ENCODE measurements at places on chromosomes 2 and 18.

DNA sequence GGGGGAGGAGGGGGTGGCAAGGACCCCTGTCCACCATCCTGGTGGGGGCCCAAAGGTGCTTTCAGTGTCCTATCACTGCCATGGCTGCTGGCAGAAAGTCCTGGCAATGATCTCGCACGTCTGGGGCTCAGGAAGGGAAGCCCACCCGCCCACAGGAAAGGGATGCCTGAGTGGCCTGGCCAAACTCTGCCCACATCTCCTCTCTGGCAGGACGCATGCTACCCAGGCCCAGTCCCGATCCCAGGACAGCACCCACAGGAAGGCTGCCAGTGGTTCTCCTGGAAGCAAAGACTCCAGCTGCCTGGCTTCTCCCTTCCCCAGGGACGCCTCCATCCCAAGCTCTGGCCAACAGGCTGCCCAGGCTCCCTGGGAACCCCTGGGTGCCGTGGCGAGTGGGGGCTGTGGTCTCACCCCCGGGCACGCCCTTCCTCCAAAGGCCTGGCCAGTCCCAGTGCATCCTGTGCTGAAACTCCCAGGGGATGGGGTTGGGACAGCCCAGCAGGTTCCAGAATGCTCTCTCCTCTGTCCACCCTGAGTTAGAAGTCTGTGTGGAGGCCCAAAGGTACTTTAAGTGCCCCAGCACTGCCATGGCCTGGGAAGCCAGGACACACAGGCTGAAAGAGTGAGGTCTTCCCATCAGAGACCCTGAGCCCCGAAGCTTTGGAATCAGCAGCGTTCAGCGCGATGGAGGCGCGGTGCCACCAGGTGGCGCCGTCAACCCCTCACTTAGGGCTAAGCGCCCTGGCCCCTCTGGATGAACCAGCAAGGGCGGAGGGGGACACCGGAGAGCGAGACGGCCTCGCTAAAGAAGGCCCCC is 29.8 kb upstream of the TAF1B start:
- peak; percentile 35 for DNase-seq

DNA sequence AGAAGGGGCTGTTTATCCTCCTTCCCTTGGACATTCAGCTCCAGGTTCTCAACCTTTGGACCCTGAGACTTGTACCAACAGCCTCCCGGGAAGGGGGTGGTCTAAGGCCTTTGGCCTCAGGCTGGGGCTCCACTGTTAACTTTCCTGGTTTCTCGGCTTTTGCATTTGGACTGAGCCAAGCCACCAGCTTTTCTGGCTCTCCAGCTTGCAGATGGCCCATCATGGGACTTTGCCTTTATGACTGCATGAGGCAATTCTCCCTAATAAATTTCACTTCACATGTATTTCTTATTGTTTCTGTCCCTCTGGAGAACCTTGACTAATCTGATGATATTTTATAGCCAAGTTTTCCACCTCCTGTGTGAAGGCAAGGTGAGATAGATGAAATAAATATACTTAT is 180.8 kb downstream of the PPP1R1C start:
- no peak for DNase-seq

GRCh38 chr2:20352581-20353216 is 2.1 kb upstream of the PUM2 start:
- no peak for DNase-seq

DNA sequence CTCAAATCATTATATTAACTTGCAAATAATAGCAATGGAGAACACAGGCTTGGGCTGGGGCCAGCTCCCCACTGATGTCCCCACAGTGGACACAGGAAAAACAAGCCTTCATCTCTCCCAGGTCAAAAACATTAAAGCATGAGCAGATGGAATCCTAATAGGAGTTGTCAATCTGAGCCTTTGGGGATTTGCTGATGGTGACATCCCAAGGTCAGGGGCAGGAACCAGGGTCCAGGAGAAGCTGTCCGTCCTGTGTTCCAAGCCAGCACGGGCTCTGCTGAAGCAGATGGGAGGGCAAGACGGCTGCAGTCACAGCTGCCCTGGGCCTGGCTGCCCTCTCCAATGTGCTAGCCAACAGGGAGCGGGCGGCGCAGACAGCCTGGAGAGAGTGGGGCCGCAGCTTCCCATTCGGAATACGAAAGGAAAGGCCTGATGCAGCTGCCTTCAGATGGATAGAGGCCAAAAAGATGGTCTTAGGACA is 135.5 kb downstream of the NDUFA10 start:
- no peak for DNase-seq

DNA sequence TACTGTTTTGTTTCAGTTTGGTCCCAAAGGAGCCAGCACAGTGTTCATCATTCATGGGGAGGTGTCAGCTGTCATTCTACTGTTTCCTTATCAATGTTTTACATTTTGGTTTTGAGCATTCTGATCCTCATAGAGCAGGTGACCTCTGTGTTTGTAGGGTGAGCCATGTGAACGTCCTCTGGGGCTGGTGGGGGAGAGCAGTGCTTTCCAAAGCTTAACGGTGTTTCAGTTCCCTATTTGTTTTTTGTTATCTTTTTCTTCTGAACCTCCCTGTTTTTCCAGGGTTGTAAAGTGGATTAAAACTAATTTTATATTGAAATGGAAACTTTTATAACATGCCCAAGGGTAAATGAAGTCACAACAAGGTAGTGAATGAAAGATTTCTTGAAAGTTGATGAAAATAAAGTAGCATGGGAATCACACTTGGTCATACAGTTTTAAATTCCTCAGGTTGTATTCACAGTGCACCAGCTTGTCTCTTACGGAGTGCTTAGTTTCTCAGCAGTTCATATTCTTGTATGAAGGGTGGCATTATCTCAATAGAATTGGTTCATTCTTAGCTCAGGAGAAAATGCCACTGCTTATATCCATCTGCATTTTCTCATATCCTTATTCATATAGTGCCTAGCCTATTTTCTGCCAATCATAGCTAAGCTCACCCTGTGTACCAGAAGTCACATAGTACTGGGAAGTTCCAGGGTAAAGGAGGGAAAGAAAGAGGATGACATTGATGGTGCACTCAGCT is 54.5 kb downstream of the MAP4K4 start:
- no peak for DNase-seq

- DNase-seq, result no peak
Measured at GRCh38 chr2:85549826-85550225, 10.9 kb downstream of the MAT2A start.

DNA sequence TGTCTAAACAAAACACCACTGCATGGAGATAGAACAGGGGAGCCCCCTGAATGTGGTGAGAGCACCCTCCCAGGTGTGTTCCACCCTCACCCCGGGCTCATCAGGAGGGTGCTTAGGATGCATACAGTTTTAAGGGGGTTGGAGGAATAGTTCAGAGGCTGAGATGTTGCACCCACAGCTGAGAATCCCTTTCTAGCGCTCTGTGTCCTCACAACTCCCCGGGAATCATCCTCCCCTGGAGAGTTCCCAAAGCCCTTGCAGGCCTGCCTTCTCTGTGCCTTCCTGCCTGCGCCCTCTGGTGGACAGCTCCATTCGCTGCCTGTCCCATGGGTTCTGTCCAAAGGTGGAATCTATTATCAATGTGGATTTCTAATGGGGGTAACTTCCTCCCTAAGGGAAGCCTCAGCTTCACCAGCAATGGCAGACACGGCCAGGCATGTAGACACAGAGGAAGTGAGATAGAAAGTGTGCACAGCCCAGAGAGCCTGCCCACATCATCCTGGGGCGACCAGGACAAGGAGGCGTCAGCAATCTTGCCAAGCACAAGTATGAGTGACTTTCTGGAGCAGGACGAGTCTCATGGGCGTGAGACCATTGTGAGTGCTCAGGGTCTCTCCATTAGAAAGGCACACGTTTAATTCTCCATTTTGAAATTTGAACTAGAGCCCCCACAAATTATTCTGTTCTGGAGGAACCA is 1.2 kb upstream of the UGT1A5 start:
- DNase-seq, result no peak

GRCh38 chr18:74342416-74343043 is 26.9 kb downstream of the C18orf63 start:
- DNase-seq, result peak; percentile 19

DNA sequence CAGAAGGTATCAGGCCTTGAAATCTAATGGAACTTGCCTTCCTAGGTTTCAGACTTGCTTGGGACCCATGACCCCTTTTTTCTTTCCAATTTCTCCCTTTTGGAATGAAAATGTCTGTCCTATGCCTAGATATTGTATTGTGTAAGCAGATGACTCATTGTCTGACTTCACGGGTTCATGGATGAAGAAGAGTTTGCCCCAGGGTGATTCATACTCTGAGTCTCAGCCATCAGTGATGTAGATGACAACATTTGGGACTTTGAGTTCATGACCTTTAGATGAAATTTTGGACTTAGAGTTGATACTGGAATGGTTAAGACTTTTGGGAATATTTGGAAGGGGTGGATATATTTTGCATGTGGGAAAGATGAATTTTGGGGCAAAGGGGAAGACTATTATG is 11.2 kb upstream of the SCYGR5 start:
- DNase-seq, result no peak

GRCh38 chr2:96110621-96111256 is 5.6 kb downstream of the ADRA2B start:
- DNase-seq, result no peak

DNA sequence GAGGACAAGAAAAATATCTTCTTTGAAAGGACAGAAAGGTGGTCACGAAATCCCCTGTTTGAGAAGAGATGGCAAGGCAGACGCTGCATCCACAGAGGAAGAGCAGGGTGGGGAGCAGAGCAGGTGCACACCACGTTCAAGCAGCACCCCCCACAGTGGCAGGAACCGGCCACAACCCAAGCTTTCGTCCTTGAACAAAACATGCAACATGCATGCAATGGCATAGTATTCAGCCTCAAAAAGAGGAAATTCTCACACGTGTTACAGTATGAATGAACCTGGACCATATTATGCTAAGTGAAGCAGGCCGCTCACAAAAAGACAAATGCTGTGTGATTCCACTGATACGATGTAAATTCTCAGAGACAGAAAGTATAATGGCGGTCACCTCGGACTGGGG is 51.4 kb downstream of the CMPK2 start:
- DNase-seq, result no peak

DNA sequence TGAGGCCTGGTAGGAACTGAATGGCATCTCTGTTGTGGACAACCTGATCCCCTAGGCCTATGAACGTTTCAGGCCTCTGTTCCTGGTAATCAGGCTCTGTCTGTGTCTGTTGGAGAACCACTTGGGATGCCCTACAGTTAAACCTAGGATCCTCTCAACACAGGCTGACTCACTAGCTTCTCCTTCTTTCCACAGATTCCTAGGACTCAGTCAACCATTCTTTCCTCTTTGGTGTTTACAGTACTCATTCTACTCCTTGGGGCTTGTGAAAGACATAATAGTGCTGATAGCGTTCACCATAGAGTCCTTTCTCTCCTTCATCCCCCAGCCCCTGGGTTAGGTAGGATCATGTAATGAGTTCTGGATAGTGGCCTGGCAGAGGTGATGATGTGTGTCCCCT is 544.3 kb downstream of the METTL4 start:
- DNase-seq, result no peak

GRCh38 chr2:166238176-166238575 is 110.4 kb upstream of the SCN1A start:
- DNase-seq, result no peak

GRCh38 chr2:217356781-217357180 is 496.9 kb upstream of the TNP1 start:
- DNase-seq, result no peak

- no peak for DNase-seq
Measured at GRCh38 chr18:13565228-13565627, 161.1 kb downstream of the FAM210A start.

Measured in NCI-H446 treated with DMSO at 0.1 percent for 48 hours (cell line).